NCI-H82 (cell line): ENCODE measurements at places on chromosomes 1 and 21.

DNA sequence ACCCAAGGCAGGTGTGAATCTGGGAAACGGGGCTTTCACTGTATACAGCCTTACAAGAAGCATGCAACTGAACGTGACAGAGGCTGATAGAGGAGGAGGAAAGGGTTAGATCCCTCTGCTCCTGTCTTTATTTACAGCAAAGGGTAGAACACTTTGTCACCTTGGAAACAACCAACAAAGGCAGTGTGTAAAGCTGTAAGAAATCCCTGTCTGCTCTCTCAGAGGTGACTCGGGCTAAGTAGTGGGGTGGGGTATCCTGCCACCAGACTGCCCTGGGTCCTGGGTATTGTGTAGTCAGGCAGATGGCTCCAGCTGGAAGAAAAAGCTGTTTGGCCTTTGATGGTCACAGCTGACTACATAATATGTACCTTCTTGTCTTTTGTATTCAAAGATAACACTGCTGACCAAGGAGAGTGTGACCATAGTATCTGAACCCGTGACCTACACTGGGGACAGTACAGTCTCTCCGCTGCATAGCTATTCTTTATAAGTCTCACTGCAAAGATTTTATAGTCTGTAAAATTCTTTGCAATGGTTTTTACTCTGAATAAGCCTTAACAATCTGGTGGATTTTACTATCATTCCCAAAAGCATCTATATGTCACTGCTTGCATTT is 22.1 kb upstream of the POU2F1 start:
- DNase-seq = peak; percentile 97

- DNase-seq = no peak
Measured at GRCh38 chr1:56387071-56387740, 192.2 kb downstream of the PLPP3 start.

GRCh38 chr1:10544239-10544638 is 69.5 kb downstream of the PEX14 start:
- DNase-seq = no peak

GRCh38 chr21:44712203-44713028 is 1.0 kb upstream of the TSPEAR start:
- DNase-seq = no peak

- DNase-seq = no peak
Measured at GRCh38 chr1:21867451-21867996, 55.5 kb downstream of the LDLRAD2 start.
